GM04504 (cell line): ENCODE measurements at places on chromosomes 4 and X.

GRCh38 chr4:148749403-148749802 lies 307.2 kb upstream of the NR3C2 start:
- DNase-seq, result no peak

DNA sequence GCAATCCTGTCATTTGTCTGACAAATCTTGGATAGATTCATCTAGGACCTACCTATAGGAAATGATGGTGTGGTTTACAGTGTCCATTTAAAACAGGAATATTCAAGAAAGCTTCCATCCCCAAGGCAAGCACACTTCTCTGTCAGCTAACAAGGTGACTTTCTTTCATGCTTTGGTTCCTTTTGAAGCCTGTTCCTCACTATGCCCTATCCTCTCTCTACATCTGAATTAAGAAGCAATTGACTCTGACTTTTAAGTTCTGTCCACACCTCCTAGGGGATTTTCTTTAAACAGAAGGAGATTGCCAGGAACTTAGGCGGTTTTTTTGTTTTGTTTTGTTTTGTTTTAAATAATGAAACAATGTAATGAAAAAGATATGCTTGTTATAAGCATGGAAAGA lies 1181.4 kb upstream of the TENM3 start:
- no peak for DNase-seq

GRCh38 chr4:97013711-97014110 lies 1129.6 kb downstream of the STPG2 start:
- DNase-seq, result no peak

GRCh38 chr4:129239088-129239487 lies 143.1 kb downstream of the C4orf33 start:
- DNase-seq, result peak; percentile 1
